Keratinocyte (primary cell): ENCODE measurements at places on chromosomes 11 and 22.

DNA sequence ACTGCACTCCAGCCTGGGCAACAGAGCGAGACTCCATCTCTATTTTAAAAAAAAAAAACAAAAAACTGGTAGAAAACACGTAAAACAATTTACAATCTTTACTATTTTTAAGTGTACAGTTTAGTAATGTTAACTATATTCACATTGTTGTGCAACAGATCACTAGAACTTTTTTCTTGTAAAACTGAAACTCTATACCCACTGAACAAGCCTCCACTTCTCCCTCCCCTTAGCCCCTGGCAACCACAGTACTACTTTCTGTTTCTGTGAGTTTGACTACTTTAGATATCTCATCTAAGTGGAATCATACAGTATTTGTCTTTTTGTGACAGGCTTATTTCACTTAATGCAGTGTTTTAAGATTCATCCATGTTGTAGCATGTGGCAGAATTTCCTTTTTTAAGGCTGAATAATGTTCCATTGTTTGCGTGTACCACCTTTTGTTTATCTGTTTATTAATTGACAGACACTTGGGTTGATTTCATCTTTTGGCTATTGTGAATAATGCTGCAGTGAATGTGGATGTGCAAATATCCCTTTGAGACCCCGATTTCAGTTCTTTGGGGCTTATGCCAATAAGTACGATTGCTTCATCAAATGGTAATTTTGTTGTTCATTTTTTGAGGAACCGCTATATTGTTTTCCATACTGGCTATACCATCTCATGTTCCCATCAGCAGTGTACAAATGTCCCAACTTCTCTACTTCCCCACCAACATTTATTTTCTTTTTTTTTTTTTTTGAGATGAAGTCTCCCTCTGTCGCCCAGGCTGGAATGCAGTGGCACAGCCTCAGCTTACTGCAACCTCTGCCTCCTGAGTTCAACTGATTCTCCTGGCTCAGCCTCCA, 11.0 kb downstream of the DDB2 start:
- DNase-seq, result no peak

GRCh38 chr11:60477035-60477445, 15.5 kb upstream of the MS4A12 start:
- no peak for DNase-seq

- DNase-seq, result no peak
These were observed 1309.4 kb downstream of the TBC1D22A start for GRCh38 chr22:48071828-48072227.

- no peak for DNase-seq
These were observed 321.0 kb downstream of the DDX10 start for GRCh38 chr11:108985945-108986279.

DNA sequence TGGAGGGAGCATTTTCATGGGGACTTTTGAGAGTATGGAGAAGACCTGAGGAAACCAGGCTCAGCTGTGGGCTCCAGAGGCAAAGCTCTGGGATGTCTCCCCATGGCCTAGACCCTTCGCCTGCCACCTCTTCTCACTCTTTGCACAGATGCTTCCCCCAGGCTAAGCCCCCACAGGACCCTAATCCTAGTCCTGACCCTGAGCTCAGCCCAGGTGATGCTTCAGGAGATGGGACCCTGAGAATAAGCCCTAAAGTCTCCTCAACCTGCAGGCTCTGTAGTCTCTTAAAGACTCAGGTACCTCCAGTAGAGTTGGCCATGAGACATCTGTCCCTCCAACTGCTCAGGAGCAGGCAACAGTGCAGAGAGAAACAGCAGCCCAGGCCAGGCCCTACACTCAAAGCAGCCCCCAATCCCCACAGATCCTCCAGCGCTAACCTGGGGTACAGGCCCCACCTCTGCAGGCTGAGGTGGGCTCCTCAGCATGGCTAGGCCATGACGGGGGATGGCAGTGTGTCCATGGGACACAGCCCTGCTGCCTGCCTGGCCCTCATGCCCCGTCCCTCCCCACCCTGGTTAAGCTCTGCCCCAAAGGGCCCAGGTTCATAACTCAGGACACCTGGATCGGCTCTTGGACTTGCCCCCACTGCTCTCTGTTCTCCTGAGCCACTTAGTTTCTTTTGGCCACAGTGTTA, 39.4 kb downstream of the GGTLC2 start:
- DNase-seq, result no peak

GRCh38 chr11:120040151-120040840, 97.6 kb downstream of the TRIM29 start:
- no peak for DNase-seq

GRCh38 chr11:104694259-104695064, 203.8 kb downstream of the CASP12 start:
- no peak for DNase-seq

DNA sequence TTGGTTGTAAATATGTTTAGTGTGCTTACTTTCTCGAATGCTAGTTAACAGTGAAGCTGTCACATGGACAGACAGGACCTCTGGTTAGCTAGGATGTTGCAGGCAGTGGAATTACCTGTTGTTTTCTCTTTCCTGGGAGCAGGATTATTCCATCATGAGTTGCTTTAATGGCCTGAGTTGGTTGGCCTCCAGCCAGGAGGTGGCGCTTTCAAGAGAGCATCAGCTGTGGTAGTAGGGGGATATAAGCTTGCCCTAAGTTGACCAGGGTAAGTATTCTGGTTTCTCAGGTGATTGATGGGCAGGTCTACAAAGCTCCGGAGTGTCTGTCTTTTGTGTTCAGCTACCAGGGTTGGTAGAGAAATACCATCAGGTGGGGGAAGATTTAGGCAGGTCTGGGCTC, 43.5 kb downstream of the NELL1 start:
- no peak for DNase-seq
